ENCODE measurements at places on chromosomes 3 and 15.

- DNase-seq, result no peak
Measured at GRCh38 chr15:98626153-98626552, 22.2 kb upstream of the IGF1R start.

- no peak for DNase-seq
Measured at GRCh38 chr3:171055336-171056178, 29.0 kb upstream of the SLC2A2 start.

- no peak for DNase-seq
Measured at GRCh38 chr15:53716909-53717876, 42.3 kb downstream of the WDR72 start.

- no peak for DNase-seq
Measured at GRCh38 chr15:31081588-31082250, 19.8 kb downstream of the TRPM1 start.

GRCh38 chr3:17544632-17545031 is 197.8 kb downstream of the TBC1D5 start:
- DNase-seq, result no peak

DNA sequence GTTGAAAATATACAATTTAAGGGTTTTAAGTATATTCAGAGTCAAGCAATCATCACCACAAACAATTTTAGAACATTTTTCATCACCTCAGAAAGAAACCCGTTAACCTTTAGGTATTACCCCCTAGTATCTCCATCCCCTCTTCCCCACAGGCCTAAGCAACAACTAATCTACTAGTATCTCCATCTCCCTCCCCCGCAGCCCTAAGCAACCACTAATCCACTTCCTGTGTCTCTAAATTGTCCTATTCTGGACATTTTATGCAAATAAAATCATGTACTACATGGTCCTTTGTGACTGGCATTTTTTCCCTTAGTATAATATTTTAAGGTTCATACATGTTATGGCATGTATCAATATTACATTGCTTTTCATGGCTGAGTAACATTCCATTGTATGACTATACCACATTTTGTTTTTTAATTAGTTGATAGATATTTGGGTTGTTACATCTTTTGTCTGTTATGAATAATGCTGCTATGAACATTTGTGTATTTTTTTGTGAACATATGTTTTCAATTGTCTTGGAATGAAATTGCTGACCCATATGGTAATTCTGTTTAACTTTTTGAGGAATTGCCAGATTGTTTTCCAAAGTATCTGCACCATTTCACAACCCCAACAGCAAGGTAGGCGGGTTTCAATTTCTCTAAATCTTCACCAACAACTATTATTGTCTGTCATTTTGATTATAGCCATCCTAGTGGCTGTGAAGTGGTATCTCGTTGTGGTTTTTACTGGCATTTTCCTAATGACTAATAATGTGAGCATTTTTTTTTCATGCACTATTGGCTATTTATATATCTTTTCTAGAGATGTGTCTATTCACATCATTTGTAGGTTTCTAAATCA is 215.6 kb upstream of the CD96 start:
- no peak for DNase-seq

DNA sequence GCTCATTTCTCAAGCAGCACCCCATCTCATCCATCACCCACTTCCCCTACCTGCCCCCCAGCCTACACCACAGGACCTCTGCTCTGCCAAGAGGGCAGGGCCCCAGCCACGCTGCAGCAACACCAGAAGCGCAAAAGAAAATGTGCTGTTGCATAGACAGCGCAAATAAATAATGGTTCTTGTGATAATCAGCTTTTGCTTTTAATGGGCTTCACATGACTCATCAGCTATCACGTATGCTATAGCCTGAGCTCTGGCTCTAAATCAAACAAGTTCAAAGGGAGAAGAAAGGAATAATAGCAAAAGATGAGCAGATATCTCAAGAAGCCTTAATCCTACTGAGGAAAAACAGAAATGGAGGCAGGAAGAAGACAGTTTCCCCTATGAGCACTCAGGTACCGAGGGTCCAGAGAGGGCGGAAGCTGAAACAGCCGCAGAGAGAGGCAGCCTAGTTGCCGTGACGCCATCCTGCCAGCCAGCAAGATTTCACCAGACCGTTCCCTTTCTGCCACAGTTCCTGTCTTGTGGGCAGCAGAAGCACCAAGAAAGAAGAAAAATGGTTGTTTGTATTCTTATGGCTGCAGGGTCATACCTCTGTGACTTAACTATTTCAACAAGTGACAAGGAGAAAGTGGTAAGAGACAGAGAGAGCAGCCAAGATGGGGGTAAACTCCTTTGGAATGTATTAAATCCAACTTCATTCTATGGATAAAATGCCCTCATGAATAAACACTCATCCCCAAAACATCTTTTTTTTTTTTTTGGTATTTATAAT is 22.0 kb downstream of the RAB27A start:
- no peak for DNase-seq
